ENCODE measurements at places on chromosomes 7 and 10. TPM values are rescaled to one million over a fixed set of nuclear protein-coding genes. Genes with fewer than 3 reads are reported as not detected.

- peaks cover 84% of the 10 kb centered on the region for H3K27me3 ChIP-seq
- DNase-seq, result peak; percentile 58
- peaks cover 14% of the 10 kb centered on the region for H3K4me1 ChIP-seq
- H3K27ac ChIP-seq, result peak overlapping the region; percentile 78
- peak overlapping the region; percentile 76 for H3K4me3 ChIP-seq
- no peaks in the 10 kb centered on the region for H3K36me3 ChIP-seq
Observed at GRCh38 chr10:22340329-22341189, 4.7 kb upstream of the SPAG6 start.

DNA sequence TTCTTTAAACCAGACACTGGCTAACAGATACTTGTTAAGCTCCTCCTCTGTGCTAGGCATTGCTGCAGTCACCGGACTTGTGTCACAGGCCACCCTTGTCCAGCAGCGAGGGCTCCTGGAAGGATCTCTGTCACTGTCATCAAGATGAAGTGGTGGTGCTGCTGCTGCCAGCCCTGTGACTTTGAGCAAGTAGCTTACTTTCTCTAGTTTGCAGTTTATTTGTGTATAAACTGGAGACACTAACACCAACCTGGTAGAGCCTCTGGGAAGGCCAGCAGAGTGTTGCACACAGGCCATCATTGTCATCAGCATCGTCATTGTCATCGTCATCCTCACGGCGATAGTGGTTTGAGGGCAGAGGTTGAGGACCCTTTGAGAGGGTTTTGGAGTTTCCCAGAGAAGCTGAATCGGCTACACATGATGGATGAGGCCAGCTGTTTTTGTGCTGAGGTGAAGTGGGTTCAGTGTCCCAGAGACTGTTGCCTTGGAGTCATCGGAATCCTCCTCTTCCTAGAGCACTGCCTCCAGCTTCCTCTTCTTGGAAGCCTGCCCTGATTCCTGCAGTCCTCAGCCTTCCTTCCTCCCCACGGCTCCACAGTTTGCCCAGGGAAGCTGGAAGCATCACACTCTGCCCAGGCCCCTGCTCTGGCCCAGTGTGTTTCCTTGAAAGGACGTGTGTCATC, 128.4 kb downstream of the GRK5 start:
- no peaks in the 10 kb centered on the region for H3K36me3 ChIP-seq
- peak; percentile 50 for DNase-seq
- H3K27me3 ChIP-seq, result no peaks in the 10 kb centered on the region
- H3K27ac ChIP-seq, result no peak overlapping the region
- H3K4me1 ChIP-seq, result peaks cover 22% of the 10 kb centered on the region

- H3K4me1 ChIP-seq, result peaks cover 40% of the 10 kb centered on the region
- peak overlapping the region; percentile 87 for H3K27ac ChIP-seq
- peak; percentile 70 for DNase-seq
- no peaks in the 10 kb centered on the region for H3K27me3 ChIP-seq
Observed at GRCh38 chr10:5594271-5595049, 69.7 kb downstream of the CALML3 start.

DNA sequence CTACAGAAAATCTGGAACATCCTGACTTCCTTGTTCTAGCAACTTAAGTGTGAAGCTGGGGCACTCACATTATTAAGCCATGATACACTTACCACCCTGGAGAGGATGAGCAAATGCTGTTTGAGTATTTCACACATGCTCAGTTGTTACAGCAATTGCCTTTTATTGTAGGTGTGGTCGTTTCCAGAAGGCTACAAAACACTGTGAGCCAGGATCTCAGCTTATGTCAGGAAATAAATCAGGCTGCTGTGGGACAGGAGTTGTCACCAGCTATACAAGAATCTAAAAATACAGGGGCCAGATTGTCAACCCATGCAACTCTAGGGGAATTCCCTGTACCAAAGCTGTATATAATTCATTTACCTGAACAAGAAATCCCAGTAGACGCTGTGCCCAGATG, 273.3 kb upstream of the SP4 start:
- no peaks in the 10 kb centered on the region for H3K36me3 ChIP-seq
- H3K4me1 ChIP-seq, result no peaks in the 10 kb centered on the region
- DNase-seq, result no peak
- no peak overlapping the region for H3K4me3 ChIP-seq
- no peak overlapping the region for H3K27ac ChIP-seq

- no peak for DNase-seq
- no peaks in the 10 kb centered on the region for H3K4me1 ChIP-seq
- H3K36me3 ChIP-seq, result no peaks in the 10 kb centered on the region
- no peaks in the 10 kb centered on the region for H3K27me3 ChIP-seq
- no peak overlapping the region for H3K27ac ChIP-seq
- no peak overlapping the region for H3K4me3 ChIP-seq
Observed at GRCh38 chr7:12291870-12292269, 80.8 kb downstream of the TMEM106B start.

- DNase-seq, result no peak
- no peaks in the 10 kb centered on the region for H3K4me1 ChIP-seq
- H3K36me3 ChIP-seq, result no peaks in the 10 kb centered on the region
- no peak overlapping the region for H3K4me3 ChIP-seq
Observed at GRCh38 chr7:72244826-72245398, 167.2 kb downstream of the CALN1 start.

DNA sequence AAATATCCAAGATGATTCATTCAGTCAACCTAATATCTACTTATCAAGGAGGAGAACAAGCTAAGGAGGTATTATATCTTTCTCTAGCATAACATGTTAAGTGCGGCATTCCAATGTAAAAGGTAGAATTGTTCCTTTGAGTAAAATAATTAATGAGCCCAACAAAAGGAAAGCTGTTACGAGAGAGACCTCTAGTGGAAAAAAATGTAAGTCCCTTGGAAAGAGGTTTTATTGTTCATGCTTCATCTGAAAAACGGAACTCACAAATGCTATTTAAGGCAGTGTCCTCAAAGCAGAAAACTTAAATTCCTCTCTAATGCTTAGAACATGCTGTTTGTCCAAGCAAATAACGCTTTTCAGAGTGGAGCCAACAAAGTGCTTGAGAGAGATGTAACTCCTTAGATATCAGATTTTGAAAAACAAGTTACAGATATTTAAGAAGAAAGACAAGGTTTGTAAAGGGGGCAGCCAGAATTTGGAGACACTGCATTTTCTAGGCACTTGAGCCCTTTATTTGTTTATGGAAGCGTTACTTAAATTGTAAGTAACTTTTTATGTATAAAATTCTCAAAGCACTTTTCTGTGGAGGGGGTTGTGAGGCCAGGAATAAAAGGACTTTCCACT, 119.9 kb downstream of the TFEC start:
- no peaks in the 10 kb centered on the region for H3K36me3 ChIP-seq
- no peaks in the 10 kb centered on the region for H3K27me3 ChIP-seq
- peak; percentile 22 for DNase-seq
- H3K4me1 ChIP-seq, result no peaks in the 10 kb centered on the region

The TSPAN33 gene
- total RNA-seq, result 6.5 TPM

Data from astrocyte (in vitro differentiated cells and primary cell).